Bronchial epithelial cell (primary cell): ENCODE measurements at places on chromosomes 13 and 19. TPM values are rescaled to one million over a fixed set of nuclear protein-coding genes. Genes with fewer than 3 reads are reported as not detected.
A peak's percentile ranks its signal among the peaks of the same experiment; 100 is the strongest.

Gene KLK11
- total RNA-seq, result 1.6 and 52.0 TPM in 2 replicates

Gene ZNF556
- 2.0 and 2.4 TPM in 2 replicates for total RNA-seq

Gene CCL25
- not detected in 2 replicates for total RNA-seq

Gene MAB21L1
- not detected in 2 replicates for total RNA-seq

- peak; percentile 3 for DNase-seq
Observed at GRCh38 chr13:63643543-63643942, 2227.9 kb upstream of the PCDH20 start.

DNA sequence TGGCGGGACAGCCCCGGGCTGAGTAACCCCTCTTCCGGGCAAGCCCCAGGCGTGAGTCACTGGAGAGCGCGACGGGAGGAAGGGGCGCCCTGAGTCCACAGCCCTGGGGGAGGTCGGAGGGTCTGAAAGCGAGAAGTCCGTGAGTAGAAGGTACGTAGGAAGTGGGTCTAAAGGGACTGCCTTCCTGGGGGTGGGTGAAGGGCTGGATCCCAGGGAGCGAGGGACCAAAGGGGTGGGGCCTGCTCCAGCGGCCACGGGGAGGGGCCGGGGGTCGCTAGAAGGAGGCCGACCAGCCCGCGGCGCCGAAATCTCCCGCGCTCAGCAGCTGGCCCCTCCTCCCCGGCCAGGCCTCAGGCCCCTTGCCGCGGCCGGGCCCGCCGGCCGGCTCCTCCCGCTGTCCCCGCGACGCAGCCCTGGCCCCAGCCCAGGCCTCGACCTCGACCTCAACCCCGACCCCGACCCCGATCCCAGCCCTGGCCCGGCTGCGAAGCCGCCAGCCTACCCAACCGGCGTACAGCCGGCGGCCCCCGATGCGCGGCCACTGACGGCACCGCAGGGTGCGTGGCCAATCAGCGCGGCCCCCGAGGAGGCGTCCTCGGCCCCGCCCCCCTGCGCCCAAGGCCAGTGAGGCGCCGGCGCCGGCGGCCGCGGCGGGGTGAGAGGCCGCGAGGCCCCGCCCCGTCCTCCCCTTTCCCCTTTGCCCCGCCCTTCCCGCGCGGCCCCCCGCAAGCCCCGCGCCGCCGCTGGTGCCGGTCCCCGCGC is 22.6 kb downstream of the IPO5 start:
- peak; percentile 54 for DNase-seq

DNA sequence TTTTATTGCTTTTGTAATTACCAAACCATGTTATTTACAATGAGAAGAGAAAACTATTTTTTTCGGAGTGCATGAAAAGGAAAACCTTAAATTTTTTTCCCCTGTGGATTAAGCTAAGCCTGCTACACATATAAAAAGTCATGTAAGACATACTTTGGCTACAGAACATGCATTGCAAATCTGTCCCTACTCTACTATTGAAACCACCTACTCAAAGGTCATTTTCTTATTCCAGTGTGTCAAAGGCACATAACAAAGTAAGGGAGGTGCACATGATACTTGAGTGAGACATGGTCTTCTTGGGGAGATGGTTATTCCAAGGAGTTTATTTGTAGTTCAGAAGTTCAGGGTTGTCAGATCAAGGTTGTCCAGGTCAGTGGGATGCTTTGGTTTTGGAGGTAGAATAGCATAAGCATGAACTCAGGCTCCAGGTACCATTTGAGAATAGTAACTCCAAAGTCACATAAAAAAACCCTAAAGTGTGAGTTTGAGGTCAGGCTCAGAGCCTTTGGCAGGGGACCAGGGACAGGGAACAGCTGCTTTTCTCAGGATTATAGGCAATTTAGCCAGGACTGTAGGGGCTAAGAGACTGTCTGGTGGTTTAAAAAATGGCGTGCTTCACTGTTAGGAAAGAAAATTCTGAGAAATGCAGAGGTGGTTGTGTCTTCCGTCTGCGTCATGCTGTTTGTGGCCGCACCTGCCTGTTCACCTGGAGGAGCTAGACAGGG is 15.4 kb downstream of the FARP1 start:
- DNase-seq, result no peak

- DNase-seq, result peak; percentile 81
Observed at GRCh38 chr13:41468631-41469030, 11.3 kb downstream of the RGCC start.

DNA sequence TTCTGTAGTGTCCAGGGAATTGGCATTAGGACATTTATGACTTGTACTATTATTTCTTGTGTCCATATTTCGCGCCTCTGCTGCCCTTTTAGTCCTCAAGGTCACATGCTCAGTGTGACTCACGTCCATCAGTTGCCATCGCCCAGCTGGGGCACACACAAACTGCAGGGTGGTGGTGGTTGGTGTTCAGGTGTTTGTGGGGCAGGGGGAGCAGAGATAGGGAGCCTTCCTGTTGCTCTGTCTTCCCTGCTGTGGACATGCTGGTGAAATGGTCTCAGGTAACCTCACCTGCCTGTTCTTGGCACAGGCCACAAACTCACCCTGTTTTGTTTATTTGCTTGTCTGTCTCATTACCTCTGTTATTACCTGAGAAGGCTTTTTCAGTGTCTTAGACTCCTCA is 22.4 kb downstream of the PRR12 start:
- no peak for DNase-seq

GRCh38 chr13:110138010-110138699 is 168.8 kb downstream of the COL4A1 start:
- DNase-seq, result peak; percentile 72

DNA sequence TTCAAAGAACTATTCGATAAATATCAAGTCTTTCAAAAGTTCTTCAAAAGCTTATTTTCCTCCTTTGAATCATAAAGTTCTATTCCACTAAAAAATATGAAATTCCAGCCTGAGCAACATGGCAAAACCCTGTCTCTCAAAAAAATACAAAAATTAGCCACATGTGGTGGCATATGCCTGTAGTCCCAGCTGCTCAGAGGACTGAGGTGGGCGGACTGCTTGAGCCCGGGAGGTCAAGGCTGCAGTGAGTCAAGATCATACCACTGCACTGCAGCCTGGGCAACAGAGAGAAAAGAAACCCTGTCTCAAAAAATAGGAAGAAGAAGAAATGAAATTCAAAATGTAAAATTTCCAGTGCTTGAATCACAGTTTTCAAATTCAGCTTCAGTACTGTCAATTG is 24.6 kb downstream of the CAB39L start:
- DNase-seq, result no peak

GRCh38 chr19:35899547-35900214 is 659 bp downstream of the NFKBID start:
- peak; percentile 68 for DNase-seq

- no peak for DNase-seq
Observed at GRCh38 chr13:23915308-23915707, 18.0 kb upstream of the C1QTNF9B start.

GRCh38 chr19:6996810-6997209 is 24.4 kb downstream of the MBD3L2B start:
- DNase-seq, result no peak

DNA sequence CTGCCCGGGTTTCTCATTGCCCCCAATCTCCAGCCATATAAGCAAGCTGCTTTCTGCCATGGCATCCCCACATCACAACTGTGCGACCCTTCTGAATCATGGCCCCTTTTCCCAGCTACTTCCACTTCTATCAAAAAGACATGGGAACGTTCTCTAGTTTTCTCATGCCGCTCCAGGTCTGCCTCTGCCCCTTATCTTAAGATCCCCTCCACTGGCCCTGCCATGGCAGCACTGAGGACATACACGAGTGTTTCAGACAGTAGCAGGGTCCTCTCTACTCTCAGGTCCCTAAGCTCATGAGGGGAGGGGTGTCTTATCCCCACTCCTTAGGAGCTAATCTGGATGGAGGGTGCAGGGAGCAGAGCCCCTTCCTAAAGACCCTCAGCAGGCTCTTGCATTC is 5.5 kb upstream of the AMER2 start:
- no peak for DNase-seq

- no peak for DNase-seq
Observed at GRCh38 chr19:47405854-47406417, 13.4 kb downstream of the MEIS3 start.

DNA sequence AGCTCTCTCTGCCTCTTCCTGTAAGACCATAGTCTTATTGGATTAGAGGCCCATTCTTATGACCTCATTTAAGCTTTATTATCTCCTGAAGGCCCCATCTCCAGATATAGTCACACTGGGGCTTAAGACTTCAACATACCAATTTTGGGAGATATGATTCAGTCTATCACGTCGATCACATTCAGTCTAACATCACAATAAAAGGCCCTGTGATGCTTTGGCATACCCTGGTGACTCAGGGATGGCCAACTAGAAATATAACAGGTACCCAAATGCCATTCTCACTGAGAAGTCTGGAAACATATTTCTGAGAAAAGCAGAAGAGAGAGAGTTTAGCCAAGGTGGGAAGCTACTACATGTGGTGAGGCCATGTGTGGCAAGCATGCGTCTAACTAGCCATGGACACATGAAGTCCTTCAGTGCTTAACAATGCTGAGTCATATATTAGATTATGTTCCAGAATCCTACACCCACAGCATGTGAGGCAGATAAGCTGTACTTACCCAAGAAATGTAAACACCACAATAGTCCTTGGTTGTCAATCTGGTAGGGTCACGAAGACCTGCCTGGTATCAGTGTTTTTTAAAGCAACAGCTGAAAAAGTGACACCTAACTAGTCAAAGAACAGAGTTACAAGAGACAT is 485.1 kb downstream of the FOXO1 start:
- peak; percentile 89 for DNase-seq

DNA sequence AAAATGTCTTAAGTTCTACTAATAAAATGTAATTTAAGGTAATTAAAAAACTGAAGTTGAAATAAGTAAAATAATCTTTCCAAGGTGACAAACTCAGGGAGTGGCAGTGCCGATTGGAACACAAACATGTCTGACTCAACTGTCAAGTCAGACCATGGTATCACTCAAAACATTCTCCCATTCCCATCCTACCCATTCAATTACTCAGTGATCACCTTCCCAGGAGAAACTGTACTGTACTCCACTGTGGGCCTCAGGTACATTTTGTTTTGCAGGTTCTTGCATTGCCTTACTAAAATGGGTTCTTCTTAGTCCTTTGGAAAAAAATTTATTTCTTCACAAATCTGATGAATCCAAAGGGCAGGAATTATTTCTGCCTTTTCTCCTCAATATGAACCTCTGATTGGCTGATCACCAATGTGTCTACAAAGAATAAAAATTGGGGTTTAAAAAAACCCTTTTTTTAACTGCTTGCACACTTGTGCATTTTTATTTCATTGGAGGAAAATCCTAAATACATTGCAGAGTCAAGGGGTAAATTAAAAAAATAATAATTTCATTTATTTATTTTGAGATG is 96.8 kb downstream of the ZNF429 start:
- no peak for DNase-seq

DNA sequence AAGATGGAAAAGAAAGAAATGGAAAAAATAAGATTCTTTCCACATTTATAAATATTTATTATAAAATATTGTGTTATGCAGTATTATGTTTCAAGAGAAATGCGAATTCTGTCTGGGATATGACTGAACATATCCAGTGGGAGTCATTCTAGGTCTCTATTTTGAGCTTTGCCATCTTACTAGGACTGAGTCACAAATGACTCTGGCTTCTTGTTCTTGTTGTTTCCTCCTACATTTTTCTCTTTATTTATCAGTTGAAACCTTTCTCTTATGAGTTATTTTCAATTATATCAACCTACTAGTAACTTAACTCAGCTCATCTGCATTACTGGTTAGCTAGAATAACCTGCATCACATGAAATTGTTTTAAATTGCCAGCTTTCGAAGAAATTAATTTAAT is 1247.3 kb downstream of the SLITRK1 start:
- DNase-seq, result peak; percentile 60

DNA sequence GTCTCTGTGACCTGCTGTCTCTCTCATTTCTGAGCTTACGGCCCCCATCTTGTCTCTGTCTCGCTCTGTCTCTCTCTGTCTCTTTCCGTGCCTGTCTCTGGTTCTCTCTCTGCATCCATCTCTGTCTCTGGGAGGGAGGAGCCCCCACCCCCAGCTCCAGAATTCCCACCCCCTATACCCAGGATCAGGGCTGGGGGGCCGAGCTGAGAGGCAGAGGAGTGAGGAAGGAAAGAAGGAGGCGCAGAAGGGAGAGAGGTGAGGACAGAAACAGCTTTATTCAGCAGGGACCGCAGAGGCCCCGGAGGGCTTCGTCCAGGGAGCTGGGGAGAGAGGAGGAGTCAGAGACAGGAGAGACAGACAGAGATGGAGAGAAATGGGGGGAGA is 14.0 kb downstream of the JOSD2 start:
- no peak for DNase-seq

DNA sequence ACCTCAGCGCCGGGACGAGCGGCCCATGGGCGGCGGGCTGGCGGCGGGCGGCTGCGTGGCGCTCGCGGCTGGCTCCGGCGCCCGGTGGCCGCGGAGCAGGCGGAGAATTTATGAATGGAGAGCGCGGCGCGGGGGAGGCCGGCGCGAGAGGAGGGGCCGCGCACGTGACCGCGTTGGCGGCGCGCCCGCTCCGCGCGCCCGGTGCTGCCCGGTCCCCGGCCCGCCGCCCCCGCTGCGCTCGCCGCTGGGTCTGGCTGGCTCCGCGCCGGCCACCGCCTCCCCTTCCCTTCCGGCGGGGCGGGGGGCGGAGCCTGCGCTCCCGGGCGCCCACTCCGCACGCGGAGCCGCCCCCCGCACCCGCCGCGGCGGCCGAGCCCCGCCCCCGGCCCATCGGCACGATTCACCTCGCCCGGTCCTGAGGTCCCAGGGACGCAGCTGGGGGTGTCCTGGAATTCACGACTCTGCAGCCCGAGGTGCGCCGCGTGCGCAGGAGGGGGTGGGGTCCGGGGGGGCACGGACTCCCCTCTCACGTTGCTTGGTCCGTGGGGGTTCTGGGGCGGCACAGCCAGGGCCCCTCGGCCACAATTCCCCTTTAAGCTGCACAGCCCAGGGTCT is at the start of gene CBARP:
CBARP (minus strand) TSS at position 252 of the 615 bp plus-strand sequence. CDS start 1,905 bp downstream, outside the sequence.
- no peak for DNase-seq
